ENCODE measurements at places on chromosomes 6 and 20.

- no peak for DNase-seq
Observed at GRCh38 chr6:111658462-111659154, 52.9 kb upstream of the TRAF3IP2 start.

DNA sequence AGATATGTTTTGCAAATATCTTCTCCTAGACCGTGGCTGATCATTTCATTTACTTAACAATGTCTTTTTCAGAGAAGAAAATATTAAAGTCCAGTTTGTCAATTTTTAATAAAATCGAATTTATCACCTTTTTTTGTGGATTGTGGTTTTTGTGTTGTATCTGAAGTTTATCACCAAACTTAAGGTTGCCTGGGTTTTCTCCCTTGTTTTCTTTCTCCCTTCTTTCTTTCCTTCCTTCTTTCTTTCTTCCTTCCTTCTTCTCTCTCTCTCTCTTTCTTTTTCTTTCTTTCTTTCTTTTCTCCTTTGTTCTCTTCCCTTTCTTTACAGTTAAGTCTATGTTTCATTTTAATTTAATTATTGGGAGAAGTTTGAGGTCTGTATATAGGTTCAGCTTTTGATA lies 68.7 kb downstream of the RNF182 start:
- DNase-seq: no peak

DNA sequence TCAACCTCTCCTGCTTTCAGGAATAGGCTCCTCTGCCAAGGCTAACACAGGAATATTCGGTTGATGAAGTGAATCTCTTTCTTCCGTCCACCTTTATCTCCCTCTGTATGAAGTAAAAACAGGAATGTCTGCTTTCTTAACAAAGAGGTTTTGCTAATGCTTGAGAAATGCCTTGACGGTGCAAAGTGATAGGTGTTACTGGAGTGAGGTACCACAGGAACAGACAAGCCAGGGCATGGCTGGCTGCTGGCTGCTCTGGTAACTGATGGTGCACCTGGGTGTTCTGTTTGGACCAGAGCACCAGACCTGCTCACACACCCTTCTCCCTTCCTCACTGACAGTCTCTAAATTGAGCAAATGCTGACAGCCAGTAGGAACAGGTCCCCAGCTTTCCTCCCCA lies 174.0 kb upstream of the FBXL4 start:
- no peak for DNase-seq

- no peak for DNase-seq
Observed at GRCh38 chr6:112933947-112934346, 586.8 kb downstream of the RFPL4B start.

DNA sequence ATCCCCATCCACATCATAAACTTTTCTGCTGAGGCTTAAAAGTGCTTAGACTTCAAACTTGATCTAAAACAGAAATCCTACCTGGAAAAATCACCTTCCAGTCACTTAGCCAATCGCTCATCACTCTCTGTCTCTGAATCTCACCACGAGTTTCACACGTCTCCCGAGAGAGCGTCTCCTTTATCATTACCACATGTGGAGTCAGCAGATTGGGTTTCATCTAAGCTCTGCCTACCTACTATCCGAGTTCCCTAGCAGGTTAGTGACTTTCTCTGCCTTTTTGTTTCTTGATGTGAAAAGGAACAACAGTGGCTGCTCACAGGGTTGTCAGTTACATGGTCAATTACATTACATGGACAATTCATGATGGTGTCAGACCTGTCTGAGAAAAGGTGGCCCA lies 286.2 kb downstream of the ESR1 start:
- no peak for DNase-seq

DNA sequence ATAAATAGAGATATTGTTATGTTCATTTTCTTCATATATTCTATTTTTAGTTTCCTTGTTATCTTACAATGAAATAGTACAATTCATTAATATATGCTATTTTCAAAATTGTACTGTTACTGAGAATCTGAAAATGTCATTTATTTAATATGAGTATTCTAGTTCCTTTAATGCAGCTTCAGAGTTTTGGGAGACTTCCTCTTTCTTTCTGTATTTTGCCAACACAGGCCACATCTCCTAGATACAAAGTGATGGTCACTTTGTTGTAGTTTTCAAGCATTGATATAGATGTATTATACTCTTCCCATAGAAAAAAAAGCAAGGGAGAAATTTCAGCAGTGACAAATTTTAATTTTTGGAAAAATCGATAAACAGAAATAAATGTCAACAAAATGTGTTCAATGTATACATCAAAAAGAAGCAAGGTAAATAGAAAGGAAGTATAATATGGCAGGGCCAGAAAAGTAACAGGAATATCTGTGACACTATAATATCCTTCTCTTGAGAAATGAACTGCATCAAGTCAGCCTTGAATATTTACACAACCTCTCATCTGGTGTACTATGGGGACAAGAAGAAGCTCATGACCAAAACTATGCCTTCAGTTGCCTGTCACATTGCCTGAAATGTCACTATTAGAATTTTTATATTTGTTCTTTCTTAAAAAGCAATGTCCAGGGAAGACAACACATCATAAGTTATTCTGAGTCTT lies 396.0 kb downstream of the TBC1D32 start:
- no peak for DNase-seq

GRCh38 chr6:31357886-31358285 lies 907 bp upstream of the HLA-B start:
- DNase-seq: no peak

- no peak for DNase-seq
Observed at GRCh38 chr6:52647199-52647598, 23.7 kb upstream of the TMEM14A start.

- no peak for DNase-seq
Observed at GRCh38 chr6:167733740-167734661, 92.7 kb upstream of the AFDN start.

Measured in K562 (cell line).